ENCODE measurements at places on chromosomes 5 and 9.

GRCh38 chr9:127386249-127386648 lies 10.7 kb upstream of the SLC2A8 start:
- DNase-seq, result no peak

DNA sequence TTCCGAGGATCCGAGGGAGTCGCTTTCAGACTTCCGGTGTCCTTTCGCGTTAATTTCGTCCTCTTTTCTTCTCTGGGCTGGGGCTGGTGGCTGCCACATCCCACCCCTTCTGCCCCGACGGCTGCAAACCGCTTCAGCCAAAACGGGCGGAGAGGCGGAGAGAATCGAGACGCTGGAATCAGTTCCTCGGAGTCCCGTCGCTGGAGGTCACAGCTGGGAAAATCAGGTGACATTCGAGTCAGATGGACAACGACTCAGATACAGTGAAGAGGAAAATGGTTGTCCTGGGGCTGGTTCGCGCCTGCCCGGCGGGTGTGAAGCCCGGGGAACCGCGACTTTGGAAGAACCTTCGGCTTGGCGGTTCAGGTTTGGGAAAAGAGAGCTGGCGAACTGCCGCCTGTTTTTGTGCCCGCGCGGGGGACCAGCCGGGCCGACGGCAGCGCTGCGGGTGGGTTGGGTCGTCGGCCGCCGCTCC lies 8.9 kb upstream of the NKX2-5 start:
- DNase-seq, result no peak

DNA sequence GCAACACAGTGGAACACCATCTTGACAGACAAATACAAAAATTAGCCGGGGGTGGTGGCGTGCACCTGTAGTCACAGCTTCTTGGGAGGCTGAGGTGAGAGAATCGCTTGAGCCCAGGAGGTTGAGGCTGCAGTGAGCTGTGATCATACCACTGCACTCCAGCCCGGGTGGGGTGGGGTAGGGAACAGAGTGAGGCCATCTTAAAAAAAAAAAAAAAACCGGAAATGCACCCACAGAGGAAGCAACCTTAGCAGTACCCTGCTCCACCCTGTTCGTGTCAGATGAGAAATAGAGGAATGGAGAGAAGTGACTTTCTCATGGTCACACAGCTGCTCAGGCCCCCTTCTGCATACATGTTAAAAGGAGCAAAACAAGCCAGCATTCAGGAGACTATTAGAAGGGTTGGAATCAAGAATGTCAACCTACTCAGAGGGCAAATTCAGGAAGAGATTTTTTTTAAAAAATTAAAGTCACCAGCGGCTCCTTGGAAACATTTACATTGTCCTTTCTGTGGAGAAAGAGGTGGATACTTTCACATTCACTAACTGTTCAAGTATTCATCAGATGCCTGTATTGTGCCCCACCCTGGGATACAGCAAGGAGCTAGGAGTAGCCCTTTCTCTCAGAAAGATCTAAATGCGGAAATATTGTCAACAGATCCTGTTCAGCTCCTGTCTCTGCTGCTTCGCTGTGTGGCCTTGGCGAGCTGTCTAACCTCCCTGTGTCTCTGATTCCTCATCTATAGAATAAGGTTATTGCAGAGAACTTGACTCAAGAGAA lies 41.0 kb downstream of the CYFIP2 start:
- DNase-seq, result peak; percentile 25

- no peak for DNase-seq
Observed at GRCh38 chr9:126295936-126296600, 30.6 kb upstream of the MVB12B start.

- no peak for DNase-seq
Observed at GRCh38 chr5:77558266-77558665, 66.2 kb upstream of the WDR41 start.

GRCh38 chr5:119928974-119929373 lies 299.6 kb downstream of the FAM170A start:
- no peak for DNase-seq

DNA sequence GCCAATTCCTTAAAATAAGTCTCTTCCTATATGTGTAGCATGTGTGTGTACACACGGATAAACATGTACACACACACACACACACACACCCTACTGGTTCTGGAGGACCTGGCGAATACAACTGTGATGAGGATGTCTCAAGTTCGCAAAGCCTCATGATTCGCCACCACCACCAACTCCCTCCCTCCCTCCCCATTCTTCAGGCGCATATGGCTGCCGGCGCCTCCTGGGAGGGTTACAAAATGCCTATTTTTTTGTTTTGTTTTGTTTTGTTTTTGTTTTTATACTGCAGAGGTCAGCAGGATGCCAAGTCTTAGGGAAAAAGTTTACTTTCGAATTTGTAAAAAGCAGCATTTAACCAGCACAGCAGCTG lies 88.0 kb downstream of the DAP start:
- no peak for DNase-seq

DNA sequence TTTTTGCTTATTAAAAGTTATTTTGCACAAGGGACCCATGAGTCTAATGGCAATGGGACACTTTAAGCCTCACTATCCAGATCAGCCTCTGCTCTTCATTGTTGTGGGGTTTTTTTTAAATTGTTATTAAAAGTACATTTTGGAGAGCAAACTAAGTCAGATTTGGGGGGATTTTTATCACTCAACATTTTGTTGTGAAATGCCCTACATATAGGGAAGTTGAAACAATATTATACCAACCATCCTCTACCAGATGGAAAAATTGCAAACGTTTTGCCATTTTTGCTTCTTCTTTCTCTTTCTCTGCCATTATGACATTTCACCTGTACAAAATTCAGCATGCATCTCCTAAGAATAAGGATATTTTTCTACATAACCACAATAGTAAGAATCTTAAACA lies 75.3 kb downstream of the SLC1A3 start:
- DNase-seq, result no peak

DNA sequence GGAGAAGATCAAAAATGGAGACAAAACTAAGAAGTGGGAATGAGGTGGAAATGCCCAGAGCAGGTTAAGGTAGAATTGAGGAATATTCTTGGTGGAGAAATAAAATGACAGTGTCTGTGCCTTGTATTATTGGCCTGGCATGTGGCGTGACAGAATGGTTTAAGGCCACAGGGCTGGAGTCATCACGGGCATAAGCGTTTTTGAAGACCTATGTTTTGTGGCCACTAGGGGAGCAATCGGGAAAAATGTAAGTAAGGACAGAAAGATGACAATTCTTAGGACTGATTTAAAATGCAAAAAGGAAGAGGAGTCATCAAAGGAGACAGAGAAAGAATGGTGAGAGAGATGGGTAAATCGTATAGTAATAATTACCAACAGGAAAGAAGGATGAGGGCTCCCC lies 72.2 kb upstream of the EPB41L4A start:
- DNase-seq, result peak; percentile 2

DNA sequence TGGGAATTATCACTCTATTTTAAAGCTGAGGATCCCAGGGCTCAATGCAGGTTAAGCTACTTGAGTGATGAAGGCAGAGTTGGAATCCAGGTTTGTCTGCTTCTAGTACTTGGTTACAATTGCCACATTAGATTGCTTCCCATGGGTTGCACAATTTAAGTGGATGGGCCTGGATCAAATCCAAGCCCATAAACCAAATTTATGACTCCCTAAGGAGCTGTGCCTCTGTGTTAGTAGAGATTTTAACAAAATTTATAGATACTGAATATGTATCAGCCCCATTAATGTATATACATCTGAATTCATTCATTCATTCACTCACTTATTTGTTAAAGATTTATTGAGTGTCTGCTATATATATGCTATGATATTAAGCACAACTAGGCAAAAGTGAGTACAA lies 332.3 kb upstream of the KLF9 start:
- DNase-seq, result no peak

DNA sequence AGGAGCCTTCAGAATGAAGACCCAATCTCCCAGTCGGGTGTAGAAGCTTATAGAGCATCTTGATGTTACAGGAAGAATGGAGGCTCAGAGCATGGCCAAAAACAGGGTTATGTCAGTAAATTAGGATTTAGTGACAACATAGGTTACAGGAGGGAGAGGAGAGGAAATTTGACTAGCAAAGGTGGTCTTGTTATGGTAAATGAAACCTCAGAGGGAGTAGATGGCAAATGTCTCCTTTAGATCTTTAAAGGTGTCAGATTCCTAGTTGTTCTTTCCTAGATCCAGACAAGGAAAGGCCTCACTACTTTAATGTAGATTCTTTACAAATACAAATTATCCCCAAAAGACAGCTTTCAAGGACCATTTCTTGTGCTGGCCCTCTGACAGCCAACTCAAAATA lies 465.0 kb downstream of the DMRTA1 start:
- no peak for DNase-seq

DNA sequence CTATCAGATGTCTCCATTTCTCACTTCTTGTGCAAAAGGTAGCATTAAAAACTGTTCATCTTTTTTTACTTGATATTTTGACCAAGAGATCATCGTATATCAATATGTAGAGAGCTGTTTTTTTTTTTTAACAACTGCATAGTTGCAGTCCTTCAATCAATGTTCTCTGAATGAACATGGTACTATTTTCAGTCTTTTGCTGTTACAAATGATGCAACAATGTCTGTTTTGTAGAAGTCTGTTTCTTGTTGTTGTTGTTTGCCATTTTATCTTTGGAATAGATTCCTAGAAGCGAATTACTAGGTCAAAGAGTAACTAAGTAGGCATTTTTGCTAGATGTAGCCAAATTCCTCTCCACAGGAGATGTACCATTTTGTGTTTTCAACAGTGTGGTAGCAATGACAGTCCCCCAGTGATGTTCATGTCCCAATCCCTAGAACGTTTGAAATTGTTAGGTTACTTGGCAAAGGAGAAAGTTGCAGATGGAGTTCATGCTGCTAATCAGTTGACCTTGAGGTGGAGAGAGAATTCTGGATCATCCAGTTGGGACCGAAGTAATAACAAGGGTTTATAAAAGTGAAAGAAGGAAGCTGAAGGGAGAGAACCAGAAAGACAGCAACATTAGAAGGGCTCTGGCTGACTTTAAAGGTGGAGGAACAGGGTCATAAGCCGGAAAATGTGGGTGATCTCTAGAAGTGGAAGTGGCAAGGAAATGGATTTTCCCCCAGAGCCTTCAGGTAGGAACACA lies 6.3 kb downstream of the MTREX start:
- no peak for DNase-seq

DNA sequence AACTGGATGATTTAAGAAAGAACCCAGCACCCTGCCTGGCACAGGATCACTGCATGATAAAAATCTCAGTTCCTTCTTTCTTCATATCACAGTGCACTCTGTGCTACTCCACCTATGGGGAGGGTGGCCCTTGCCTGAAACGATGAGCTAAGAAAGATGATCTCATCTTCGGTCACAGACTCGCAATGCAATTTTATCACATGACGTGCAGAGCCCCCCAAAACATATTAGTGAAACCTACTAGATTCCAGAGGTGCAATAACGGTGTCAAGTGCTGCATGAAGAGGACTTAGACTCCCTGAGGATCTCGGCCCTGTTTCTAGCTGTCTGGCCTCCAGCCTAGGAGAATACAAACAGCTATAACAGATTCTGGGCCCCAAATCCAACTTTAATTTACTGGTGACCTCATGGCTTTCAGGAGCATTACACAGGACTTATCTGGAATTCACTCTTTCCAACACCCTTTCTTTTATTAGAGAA lies 104.0 kb downstream of the EBF1 start:
- DNase-seq, result no peak

- DNase-seq, result no peak
Observed at GRCh38 chr5:2130361-2130760, 247.6 kb upstream of the IRX4 start.

GRCh38 chr5:21701317-21701716 lies 1151.8 kb downstream of the CDH12 start:
- no peak for DNase-seq

GRCh38 chr9:95980262-95981125 lies 105.0 kb downstream of the ERCC6L2 start:
- no peak for DNase-seq

Measured in T-helper 2 cell (primary cell).